Fibroblast of mammary gland (primary cell): ENCODE measurements at places on chromosomes 2 and 18.

DNA sequence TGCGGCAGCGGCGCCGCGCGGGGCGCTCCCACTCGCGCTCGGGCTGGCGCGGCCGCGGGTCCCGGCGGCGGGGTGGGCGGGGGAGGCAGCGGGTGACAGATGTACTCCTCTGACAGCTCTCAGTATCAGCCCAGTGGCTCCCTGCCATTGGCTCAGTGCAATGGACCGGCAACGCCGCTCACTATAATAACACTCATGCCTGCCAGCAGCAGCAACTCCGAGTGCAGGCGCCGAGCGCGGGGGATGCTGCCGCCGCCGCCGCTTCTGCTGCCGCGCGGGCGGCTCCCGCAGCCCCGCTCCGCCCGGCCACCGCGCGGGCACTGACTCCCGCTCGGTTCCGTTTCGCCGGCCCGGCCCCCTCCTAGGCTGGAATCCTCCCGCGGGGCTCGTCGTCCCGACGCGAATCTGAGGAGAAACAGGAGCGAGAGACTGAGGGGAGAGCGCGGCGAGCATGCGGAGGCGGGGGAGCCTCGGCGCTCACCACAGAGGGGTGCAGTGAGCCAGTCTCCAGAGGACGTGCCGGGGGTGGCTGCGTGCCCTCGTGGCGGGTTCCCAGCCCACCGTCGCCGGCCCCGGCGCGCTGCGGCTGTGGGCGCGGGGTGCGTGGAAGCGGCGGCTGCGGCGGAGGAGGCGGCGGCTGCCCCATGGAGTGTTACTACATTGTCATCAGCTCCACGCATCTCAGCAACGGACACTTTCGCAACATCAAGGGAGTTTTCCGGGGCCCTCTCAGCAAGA lies at the start of gene ZNF804A:
Gene ZNF804A (plus strand): TSS at position 214 of the 738 bp plus-strand sequence. CDS start 431 bp downstream, at position 645.
- DNase-seq: peak; percentile 37

DNA sequence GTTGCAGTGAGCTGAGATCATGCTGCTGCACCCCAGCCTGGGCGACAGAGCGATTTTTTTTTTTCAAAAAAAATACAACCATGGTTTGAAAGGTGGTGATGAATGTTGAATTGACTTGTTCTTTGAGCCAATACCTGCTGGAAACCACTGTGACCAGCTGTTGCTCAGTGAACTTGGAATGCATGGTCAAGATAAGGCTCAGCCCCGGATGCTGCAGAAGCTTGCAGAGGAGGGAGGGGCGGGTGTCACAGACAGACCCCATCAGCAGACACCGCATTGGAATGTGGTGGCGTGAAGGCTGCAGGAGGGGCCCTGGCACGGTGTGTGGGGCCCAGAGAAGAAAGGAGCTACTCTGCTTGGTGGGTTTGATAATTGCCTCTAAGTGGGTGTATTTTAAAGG lies 91.6 kb downstream of the ITGB1BP1 start:
- DNase-seq: no peak

GRCh38 chr2:204365811-204366210 lies 179.5 kb upstream of the PARD3B start:
- DNase-seq: no peak

GRCh38 chr2:133012847-133013734 lies 343.1 kb upstream of the LYPD1 start:
- no peak for DNase-seq

DNA sequence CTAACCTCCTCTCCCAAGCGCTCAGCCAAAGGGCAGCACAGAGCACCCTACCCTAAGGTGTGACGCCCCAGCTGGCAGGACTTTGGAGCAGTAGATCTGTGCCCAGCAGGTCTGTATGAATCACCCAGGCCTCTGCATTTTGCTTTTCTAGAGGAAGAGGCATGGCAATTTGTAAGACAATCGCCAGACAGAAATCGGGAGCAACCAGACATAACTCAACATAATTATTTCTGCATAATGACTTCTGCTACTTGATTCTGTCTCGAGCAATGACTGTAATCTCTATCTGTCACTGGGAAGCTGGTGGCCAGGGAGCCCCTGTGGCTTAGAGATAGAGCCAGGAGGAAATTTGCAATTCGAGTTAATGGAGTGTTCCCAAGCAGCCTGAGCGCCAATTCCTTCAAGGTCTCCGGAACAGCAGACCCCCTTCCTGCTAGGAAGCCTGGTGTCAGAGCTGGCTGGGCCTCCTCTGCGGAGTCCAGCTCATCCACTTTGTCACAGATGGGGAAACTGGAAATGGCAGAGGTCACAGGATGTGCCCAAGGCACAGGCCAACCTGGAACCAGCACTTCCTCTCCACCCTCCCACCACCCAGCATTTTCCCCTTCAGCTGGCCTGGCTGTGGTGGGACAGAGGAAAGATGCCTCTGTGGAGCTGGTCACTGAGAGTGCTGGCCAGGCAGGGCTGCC lies 55.0 kb downstream of the ODC1 start:
- no peak for DNase-seq

- peak; percentile 93 for DNase-seq
Observed at GRCh38 chr2:121860033-121860757, 104.7 kb downstream of the TSN start.

DNA sequence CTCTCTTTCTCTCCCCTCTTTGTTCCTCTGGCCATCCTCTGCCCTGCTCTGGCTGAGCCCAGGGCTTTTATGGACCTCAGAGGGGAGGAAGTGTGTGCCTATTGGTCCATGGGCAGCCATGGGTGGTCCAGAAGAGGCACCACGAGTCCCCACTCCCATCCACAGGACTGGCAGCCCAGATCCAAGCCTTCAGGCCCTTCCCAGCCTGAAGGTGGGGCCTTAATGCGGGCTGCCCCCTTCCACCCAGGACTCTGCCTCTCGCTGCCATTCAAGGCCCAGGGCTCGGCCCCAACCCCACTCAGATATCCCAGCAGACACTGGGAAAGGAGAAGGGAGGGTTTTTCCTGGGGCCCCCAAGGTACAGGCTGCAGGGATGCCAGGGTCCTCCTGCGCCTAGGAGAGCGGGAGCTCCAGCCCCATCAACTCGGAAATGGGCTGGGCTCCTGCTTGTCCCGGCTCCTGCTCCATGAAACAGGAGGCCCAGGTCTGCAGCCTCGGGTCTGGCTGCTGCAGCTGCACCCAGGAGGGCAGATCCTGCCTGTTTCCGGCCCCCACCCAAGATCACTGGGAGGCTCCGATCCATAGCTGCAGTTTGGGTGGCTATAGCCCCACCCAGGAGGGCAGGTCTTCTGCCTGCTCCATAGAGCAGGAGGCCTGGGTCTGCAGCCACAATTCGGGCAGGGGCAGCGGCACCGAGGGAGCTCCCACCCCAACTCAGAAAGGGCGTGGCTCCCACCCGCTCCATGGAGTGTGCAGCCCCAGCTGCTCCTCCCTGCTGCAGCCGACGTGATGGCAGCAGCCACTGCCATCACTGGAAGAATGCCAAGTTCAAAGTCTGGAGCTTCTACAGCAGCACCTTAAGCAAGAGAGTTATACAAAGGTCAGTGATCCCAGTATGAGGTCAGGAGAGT lies 116.6 kb upstream of the RBBP8 start:
- DNase-seq: no peak

- peak; percentile 33 for DNase-seq
Observed at GRCh38 chr2:33425161-33425560, 51.3 kb upstream of the RASGRP3 start.
